Cortex of kidney (tissue), 1 donor: ENCODE measurements at places on chromosomes 4 and X.

DNA sequence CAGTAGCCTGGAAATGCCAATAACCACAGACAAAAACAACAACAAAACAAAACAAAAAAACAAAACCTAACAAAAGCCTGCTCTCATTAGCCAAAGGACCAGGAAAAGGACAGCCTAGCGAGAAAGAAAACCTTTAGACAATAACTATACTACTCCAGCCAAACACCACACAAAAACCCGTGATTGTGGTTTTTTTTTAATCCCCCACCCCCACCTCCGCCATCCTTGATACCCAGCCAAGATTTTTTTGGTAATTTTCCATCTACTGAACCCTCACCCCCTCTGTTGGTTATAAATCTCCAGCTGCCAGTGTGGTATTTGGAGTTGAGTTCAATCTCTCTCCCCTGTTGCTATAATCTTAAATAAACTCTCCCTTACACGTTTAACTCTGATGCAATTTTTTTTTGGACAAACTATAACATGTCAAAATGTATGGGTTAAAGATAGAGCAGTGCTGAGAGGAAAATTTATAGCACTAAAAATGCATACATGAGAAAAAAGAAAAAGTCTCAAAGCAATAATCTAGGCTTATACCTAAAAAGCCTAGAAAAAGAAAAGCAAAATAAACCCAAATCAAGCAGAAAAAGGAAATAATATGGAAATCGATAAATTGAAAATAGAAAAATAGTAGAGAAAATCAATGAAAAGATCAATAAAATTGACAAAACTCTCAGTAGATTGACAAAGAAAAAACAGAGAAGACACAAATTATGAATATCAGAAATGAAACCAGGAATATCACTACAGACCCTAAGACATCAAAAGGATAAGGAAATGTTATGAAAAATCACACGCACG, 83.7 kb downstream of the NAT8L start:
- no peak for DNase-seq

- DNase-seq, result no peak
Measured at GRCh38 chr4:141132072-141132708, 1.1 kb downstream of the RNF150 start.

GRCh38 chrX:150761176-150761818, 68.1 kb downstream of the MTMR1 start:
- no peak for DNase-seq

GRCh38 chrX:155143959-155144548, 72.2 kb upstream of the VBP1 start:
- no peak for DNase-seq

DNA sequence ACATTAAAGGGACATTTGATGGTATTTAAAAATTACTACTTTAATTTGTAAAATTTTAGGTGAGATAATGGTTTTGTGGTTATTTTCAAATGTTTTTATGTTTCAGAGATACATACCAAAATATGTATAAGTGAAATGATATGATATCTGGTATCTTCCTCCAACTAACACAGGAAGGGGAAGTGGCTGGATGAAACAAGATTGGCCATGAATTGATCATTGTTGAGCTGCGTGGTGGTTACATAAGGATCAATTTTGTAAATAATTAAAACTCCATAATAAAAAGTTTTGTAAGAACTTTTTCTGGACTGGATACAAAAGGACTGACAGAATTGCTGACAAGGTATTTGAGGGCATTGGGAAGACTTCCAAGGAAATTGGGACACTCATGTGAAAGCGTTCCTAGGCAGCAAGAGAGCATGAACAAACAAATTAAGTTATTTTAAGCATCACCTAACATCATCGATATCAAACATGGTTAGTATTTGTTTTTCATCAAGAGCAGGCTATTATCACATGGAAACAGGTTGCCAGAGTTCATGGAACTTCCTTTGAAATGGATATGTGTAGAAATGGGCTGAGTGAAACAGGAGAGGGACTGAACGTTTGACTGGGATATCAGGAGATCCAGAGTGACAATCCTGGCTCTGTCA, 4.4 kb upstream of the PGM2 start:
- no peak for DNase-seq
